Natural killer cell (primary cell): ENCODE measurements at places on chromosomes 2 and 18. TPM values are rescaled to one million over a fixed set of nuclear protein-coding genes. Genes with fewer than 3 reads are reported as not detected.
A peak's percentile ranks its signal among the peaks of the same experiment; 100 is the strongest.

TSPYL6 gene
- total RNA-seq = not detected

ABHD1 gene
- total RNA-seq = 2.4 TPM

TEKT4 gene
- not detected for total RNA-seq

DNA sequence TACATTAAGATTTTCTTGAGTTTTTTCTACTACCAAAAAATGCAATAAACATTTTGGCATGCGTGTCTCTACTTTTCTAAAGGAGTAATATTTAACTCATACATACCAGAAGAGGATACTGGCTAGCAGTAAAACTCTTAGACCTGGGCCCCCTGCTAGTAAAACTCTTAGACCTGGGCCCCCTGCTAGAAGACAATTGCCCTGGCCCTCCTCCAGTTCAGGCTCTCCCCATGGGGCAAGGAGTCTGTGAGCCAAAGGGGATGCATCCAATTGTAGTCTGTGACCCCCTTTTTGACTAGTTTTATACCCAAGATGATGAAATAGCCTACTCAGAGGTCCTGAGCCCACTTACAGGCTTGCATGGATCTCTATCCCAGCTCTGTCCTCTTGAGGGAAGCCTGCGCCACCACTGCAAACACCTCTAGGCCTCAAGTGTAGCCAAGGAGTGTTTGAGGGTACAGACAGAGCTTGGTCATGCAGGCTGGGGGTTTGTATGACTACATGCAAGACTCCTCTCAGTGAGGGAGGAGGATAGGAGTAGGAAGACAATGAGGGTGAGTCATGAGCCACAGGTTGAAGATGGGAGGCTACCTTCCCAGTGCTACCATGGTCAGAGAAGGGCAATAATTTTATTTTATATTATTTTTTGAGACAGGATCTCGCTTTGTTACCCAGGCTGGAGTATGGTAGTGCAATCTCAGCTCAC lies 45.2 kb upstream of the PGAP1 start:
- no peak for DNase-seq
- H3K4me1 ChIP-seq = no peaks in the 10 kb centered on the region
- H3K4me3 ChIP-seq = no peak overlapping the region

DNA sequence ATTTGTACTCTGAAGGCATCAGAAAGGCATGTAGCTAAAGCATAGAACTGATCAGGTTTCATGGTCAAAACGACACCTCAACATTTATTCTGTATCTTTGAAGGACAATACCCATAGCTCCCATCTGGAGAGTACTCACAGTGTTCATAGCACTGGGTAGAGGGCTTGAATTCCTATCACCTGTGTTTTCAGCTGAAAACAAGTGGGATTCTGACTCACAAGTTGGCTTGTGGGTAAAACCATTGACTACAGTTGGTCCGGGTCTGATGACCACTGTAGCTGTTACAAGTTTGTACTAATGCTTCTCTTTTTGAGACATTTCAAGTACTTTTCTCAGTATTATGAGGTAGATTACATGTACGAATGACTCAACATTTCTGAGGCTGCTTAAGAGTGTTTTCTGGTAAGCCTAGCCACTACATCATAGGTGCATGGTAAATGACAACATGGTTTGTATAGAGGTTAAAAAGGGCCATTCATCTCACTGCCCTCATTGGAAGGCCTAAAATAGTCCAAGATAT lies 68.6 kb upstream of the PELI1 start:
- H3K4me3 ChIP-seq = no peak overlapping the region
- no peak for DNase-seq
- H3K27ac ChIP-seq = peak overlapping the region; percentile 78
- H3K36me3 ChIP-seq = no peaks in the 10 kb centered on the region
- peaks cover 8% of the 10 kb centered on the region for H3K4me1 ChIP-seq

DNA sequence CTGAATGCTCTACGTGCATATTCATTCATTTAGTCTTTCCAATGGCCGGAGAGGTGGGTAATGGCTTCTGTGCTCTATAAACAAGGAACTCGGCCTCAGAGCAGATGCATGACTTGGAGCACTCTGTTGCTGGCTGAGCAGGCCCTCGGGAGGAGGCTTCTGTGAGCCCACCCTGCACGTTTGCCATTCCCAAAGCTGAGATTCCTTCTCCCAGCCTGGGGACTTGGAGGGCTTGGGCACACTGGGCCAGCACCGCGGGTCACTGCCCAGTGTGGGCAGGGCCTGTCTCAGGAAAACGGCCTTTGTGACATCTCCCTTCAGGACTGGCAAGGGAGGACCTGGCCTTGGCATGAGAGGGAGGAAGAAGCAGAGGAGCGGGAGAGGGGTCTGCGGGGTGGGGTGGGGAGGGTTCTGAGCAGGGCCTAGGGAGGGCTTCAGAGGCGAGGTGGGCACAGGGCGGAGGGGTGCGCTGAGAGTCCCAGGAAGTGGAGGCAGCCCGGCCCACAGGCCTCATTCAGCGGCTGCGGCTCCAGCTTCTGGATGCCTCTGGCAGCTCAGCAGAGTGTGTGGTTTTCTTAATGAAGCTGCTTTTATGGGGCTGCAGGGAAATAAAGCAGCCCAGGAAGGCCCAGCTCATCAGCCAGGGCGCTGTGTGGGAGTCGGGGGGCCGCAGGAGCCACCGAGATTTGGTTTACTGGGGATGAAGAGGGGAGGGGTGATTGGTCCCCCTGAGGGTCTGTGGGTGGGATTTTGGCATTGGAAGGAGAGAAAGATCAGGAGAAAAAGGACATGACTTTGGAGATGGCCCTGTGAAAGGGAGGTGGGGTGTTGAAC lies 51.7 kb upstream of the OTOF start:
- H3K27me3 ChIP-seq = no peaks in the 10 kb centered on the region
- no peak for DNase-seq
- no peak overlapping the region for H3K4me3 ChIP-seq
